ENCODE measurements at places on chromosomes 5 and 9. TPM values are rescaled to one million over a fixed set of nuclear protein-coding genes. Genes with fewer than 3 reads are reported as not detected.
A peak's percentile ranks its signal among the peaks of the same experiment; 100 is the strongest.

Gene SH3GLB2
- total RNA-seq, result 64.3 TPM

Gene ARHGEF39
- 16.8 TPM for total RNA-seq

Gene ANKRD31
- total RNA-seq, result 0.59 TPM

Gene LCN15
- 0.54 TPM for total RNA-seq

Gene CKMT2
- total RNA-seq, result 8.2 TPM

Gene IFNA21
- not detected for total RNA-seq

Gene C1QTNF3
- 1.7 TPM for total RNA-seq

Gene GMCL2
- 0.07 TPM for total RNA-seq

- H3K27ac ChIP-seq, result no peak overlapping the region
- no peak overlapping the region for H3K4me3 ChIP-seq
- H3K36me3 ChIP-seq, result no peaks in the 10 kb centered on the region
- H3K27me3 ChIP-seq, result no peaks in the 10 kb centered on the region
- no peaks in the 10 kb centered on the region for H3K4me1 ChIP-seq
Measured at GRCh38 chr9:130409246-130409645, 35.5 kb upstream of the ASS1 start.

GRCh38 chr5:8807636-8808035 is 738.2 kb downstream of the SEMA5A start:
- no peaks in the 10 kb centered on the region for H3K36me3 ChIP-seq
- no peaks in the 10 kb centered on the region for H3K4me1 ChIP-seq
- H3K4me3 ChIP-seq, result no peak overlapping the region
- no peaks in the 10 kb centered on the region for H3K27me3 ChIP-seq
- no peak overlapping the region for H3K27ac ChIP-seq

- H3K4me3 ChIP-seq, result no peak overlapping the region
- no peak overlapping the region for H3K27ac ChIP-seq
- no peaks in the 10 kb centered on the region for H3K27me3 ChIP-seq
- H3K4me1 ChIP-seq, result peaks cover 6% of the 10 kb centered on the region
- peaks cover 13% of the 10 kb centered on the region for H3K36me3 ChIP-seq
Measured at GRCh38 chr5:57216714-57217113, 42.9 kb downstream of the GPBP1 start.

DNA sequence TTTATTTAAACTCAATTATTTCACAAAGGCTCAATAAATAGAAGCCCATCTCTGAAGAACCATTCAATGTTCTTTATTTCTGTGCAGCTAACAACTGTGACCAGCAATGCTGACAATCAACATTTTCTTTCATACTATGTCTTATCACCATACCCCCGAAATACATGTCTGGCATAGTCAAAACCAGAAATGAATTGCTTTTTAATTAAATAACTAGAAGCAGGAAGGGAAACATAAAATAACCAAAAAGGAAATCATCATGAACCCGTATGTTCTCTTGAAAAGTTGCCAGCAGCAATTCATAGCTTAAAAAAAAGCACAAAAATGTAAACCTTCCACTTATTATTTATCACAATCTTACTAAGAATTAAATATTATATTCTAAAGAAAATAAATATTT is 212.4 kb downstream of the TMEM232 start:
- no peak overlapping the region for H3K4me3 ChIP-seq
- no peak overlapping the region for H3K27ac ChIP-seq
- no peak for DNase-seq

DNA sequence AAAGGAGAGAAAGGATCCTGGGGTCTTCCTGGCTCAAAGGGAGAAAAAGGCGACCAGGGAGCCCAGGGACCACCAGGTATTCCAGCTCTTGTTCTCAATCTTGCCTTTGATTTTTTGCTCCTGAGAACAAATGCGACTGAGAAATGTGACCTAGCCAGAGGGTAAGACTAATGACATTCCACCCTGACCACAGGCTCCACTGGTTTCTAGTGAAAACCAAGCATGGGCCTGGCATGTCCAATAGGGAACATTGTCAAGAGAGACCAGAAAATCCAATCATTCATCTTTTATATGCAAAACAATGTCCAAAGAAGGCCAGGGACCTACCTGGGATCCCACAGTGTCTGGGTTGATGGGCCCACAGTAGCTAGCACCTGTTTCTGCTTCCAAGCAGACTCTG is 50.3 kb upstream of the TGFBR1 start:
- no peaks in the 10 kb centered on the region for H3K27me3 ChIP-seq
- no peak overlapping the region for H3K4me3 ChIP-seq
- H3K27ac ChIP-seq, result no peak overlapping the region
- no peak for DNase-seq

DNA sequence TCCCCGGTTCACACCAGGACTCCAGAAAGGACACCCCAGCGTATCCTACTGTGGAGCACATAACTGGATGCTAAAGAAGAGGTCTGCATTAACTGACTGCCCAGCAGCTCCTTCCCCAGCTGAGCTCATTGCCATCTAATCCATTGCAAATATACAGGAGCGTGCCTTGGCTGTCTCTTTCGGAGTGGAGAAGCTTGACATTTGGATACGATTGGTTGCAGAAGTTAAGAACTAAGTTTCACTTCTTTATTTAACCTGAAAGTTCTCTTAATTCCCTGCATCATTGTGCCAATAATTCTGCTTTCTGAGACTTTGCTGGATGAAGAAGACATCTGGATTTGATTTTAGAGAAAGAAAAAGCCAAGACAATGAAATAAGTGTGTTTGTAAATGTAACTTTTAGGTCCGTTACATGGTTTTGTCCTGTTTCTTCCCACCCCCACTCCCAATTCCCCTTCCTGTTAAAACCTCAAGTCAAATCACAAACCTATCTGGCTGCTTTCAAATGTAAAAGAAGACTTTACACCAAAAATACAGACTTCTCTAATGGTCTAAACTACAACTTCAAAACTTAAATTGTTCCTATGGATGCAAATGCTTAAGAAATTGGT is 33.9 kb downstream of the TAS2R1 start:
- peaks cover 11% of the 10 kb centered on the region for H3K4me1 ChIP-seq
- DNase-seq, result no peak
- no peaks in the 10 kb centered on the region for H3K27me3 ChIP-seq
- no peak overlapping the region for H3K27ac ChIP-seq
- H3K36me3 ChIP-seq, result no peaks in the 10 kb centered on the region

GRCh38 chr5:161064297-161064696 is 212.3 kb upstream of the ATP10B start:
- H3K27me3 ChIP-seq, result no peaks in the 10 kb centered on the region
- peak; percentile 29 for DNase-seq
- no peaks in the 10 kb centered on the region for H3K36me3 ChIP-seq
- H3K4me3 ChIP-seq, result no peak overlapping the region
- H3K27ac ChIP-seq, result no peak overlapping the region

DNA sequence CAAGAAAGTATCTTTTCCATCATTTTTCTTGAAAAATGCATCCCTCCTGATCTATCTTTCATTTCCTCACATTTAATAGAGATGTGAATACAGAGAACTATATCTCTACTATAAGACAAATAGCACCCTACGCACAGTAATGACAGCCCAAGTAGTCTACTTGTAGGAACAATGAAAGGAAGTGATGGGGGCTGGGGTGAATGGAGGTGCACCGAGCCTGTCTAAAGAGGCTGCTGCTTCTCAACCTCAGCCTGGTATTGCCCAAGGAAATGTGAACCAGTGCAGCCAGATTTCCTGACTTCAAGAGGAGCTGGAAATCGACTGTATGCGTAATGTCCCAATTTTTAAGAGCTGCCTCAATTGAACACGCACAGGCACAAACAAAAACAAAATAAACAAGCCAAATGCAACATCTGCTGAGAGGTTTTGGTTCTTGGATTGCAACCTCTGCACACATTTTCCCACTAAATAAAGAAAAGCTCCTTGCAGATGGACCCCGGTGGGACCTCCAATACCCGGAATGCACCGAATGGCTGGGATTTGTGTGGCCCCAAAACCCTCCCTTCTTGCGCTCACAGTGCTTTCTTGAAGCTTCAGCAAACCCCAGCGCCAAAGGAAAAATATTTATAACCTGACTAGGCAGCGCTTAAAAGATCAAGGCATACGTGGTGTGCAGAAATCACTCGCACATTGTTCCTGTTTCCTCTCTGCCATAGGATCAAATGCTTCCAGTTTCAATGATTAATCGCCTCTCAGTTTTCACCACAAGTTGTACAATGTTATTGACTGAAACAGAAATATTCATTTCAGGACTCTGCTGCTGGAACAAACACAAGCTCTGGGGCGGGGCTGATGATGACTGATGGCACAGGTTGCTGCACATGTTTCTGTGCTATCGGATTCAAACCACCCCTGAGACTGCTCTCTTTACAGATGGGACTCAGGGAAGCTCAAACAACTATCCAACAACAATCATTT is 68.3 kb downstream of the KCNIP1 start:
- no peaks in the 10 kb centered on the region for H3K36me3 ChIP-seq
- DNase-seq, result no peak
- H3K4me3 ChIP-seq, result no peak overlapping the region
- H3K27ac ChIP-seq, result no peak overlapping the region

- H3K4me1 ChIP-seq, result no peaks in the 10 kb centered on the region
- H3K36me3 ChIP-seq, result no peaks in the 10 kb centered on the region
- no peak for DNase-seq
- no peaks in the 10 kb centered on the region for H3K27me3 ChIP-seq
- no peak overlapping the region for H3K4me3 ChIP-seq
- no peak overlapping the region for H3K27ac ChIP-seq
Measured at GRCh38 chr5:66442951-66443445, 153.2 kb upstream of the MAST4 start.

DNA sequence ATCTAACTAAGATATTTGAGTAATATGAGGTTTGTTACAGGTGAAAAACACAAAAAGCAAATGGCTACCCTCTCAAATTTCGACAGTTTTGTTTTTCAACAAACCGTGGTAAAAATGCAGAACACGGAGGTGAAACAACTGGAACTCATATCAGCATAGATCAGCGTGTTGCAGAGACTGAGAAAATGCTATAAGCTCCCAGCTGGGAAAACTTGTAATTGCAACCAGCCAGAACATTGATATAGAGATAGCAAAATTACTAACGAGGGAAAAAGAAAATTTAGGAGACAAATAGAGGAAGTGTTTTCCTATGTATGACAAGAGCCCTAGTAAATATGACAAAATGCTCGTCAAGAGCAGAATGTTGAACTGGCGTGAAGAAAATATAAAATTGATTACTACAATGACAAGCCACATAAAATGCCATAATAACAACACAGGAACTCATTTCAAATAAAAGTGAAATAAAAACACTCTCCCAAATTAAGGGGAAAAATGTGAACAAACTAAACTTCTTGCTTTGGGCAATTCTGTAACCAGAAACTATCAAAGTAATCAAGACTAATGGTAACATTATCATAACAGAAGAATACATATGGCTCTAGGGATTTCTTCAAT is 1989.8 kb downstream of the EFNA5 start:
- DNase-seq, result no peak
- H3K4me3 ChIP-seq, result no peak overlapping the region
- H3K4me1 ChIP-seq, result peaks cover 11% of the 10 kb centered on the region
- no peak overlapping the region for H3K27ac ChIP-seq
- H3K27me3 ChIP-seq, result no peaks in the 10 kb centered on the region

GRCh38 chr5:137145721-137146120 is 353.4 kb downstream of the SPOCK1 start:
- peaks cover 14% of the 10 kb centered on the region for H3K4me1 ChIP-seq
- H3K27me3 ChIP-seq, result no peaks in the 10 kb centered on the region
- no peak overlapping the region for H3K27ac ChIP-seq
- H3K36me3 ChIP-seq, result no peaks in the 10 kb centered on the region

GRCh38 chr9:90641884-90642487 is 638 bp downstream of the DIRAS2 start:
- no peak overlapping the region for H3K27ac ChIP-seq
- H3K4me1 ChIP-seq, result peaks cover 17% of the 10 kb centered on the region
- peak overlapping the region; percentile 55 for H3K4me3 ChIP-seq
- peak; percentile 24 for DNase-seq

DNA sequence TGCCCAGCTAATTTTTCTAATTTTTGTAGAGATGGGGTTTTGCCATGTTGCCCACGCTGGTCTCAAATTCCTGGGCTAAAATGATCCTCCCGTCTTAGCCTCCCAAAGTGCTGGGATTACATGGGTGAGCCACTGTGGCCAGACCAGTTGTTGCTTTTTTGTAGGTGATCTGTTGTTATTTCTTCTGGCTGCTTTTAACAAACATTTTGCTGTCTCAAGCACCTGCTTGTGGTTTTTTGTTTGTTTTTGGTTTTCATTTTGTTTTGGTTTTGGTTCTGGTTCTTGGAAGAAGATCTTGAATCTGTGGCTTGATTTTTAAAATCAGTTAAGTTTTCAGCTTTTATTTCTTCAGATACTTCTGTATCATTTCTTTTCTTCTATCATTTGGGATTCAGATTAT is 21.1 kb downstream of the ERCC6L2 start:
- no peaks in the 10 kb centered on the region for H3K36me3 ChIP-seq
- no peak overlapping the region for H3K27ac ChIP-seq
- no peaks in the 10 kb centered on the region for H3K4me1 ChIP-seq

GRCh38 chr5:86124333-86124732 is 493.4 kb upstream of the COX7C start:
- no peak overlapping the region for H3K4me3 ChIP-seq
- no peaks in the 10 kb centered on the region for H3K27me3 ChIP-seq
- DNase-seq, result no peak
- H3K4me1 ChIP-seq, result no peaks in the 10 kb centered on the region
- H3K36me3 ChIP-seq, result no peaks in the 10 kb centered on the region

GRCh38 chr5:159330131-159330800 is at the start of gene IL12B:
Gene IL12B (minus strand): TSS chr5:159330487. CDS start chr5:159326782, 3,705 bp downstream.
- no peaks in the 10 kb centered on the region for H3K36me3 ChIP-seq
- no peaks in the 10 kb centered on the region for H3K27me3 ChIP-seq
- H3K27ac ChIP-seq, result no peak within 1 kb of the TSS
- DNase-seq, result no peak
- H3K4me1 ChIP-seq, result peaks cover 4% of the 10 kb centered on the region

- H3K36me3 ChIP-seq, result no peaks in the 10 kb centered on the region
- no peak overlapping the region for H3K4me3 ChIP-seq
- H3K27me3 ChIP-seq, result no peaks in the 10 kb centered on the region
- H3K4me1 ChIP-seq, result no peaks in the 10 kb centered on the region
- H3K27ac ChIP-seq, result no peak overlapping the region
Measured at GRCh38 chr5:91031402-91031752, 351.7 kb downstream of the ARRDC3 start.

DNA sequence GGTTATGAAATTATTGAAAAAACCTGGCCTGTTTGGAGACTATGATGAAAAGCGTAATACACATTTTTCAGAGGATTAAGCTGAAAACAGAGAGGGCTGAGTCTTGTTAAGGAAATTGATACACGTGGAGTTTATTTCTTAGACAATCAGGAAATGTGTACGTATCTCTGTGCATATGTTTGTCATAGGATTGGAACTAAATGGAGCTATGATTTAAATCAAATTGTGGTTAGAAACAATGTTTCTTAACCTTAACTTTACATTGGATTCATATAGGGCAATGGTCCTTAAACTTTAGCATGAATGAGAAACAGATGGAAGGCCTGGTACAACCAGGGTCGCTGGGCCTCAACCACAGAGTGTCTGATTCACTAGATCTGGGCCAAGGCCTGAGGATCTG is 451.6 kb downstream of the CDH18 start:
- DNase-seq, result no peak
- no peaks in the 10 kb centered on the region for H3K36me3 ChIP-seq
- no peak overlapping the region for H3K27ac ChIP-seq
- no peak overlapping the region for H3K4me3 ChIP-seq

- no peaks in the 10 kb centered on the region for H3K4me1 ChIP-seq
- no peak for DNase-seq
- H3K4me3 ChIP-seq, result no peak overlapping the region
- H3K27ac ChIP-seq, result no peak overlapping the region
- H3K36me3 ChIP-seq, result no peaks in the 10 kb centered on the region
Measured at GRCh38 chr5:109601736-109602135, 88.0 kb upstream of the MAN2A1 start.

- H3K4me1 ChIP-seq, result no peaks in the 10 kb centered on the region
- H3K27me3 ChIP-seq, result no peaks in the 10 kb centered on the region
- H3K4me3 ChIP-seq, result no peak overlapping the region
- H3K36me3 ChIP-seq, result no peaks in the 10 kb centered on the region
- no peak overlapping the region for H3K27ac ChIP-seq
Measured at GRCh38 chr5:148799737-148800527, 26.5 kb upstream of the ADRB2 start.
